Fibroblast of villous mesenchyme (primary cell): ENCODE measurements at places on chromosomes 6 and 20. TPM values are rescaled to one million over a fixed set of nuclear protein-coding genes. Genes with fewer than 3 reads are reported as not detected.

The SCUBE3 gene
- total RNA-seq, result 10.0 and 26.8 TPM in 2 replicates

The TAAR9 gene
- total RNA-seq, result not detected in 2 replicates

The PLAGL1 gene
- total RNA-seq, result 12.1 and 13.5 TPM in 2 replicates

The SS18L1 gene
- total RNA-seq, result 14.2 and 14.8 TPM in 2 replicates

The ZNF334 gene
- 1.9 and 2.6 TPM in 2 replicates for total RNA-seq

The MATN4 gene
- not detected in 2 replicates for total RNA-seq

The SAMD3 gene
- total RNA-seq, result 3.0 and 5.5 TPM in 2 replicates

The NRSN2 gene
- 53.5 and 73.1 TPM in 2 replicates for total RNA-seq

The CABLES2 gene
- 1.7 and 1.9 TPM in 2 replicates for total RNA-seq

The PDE10A gene
- 5.6 and 9.0 TPM in 2 replicates for total RNA-seq

The TFEB gene
- 3.0 and 5.2 TPM in 2 replicates for total RNA-seq

The BFSP1 gene
- 2.9 and 4.7 TPM in 2 replicates for total RNA-seq

The CAP2 gene
- total RNA-seq, result 22.2 and 49.7 TPM in 2 replicates

The RIMS4 gene
- under 0.01 TPM in 1 of 2 replicates, not detected in the other for total RNA-seq

The CRISP2 gene
- not detected in 2 replicates for total RNA-seq

The GTSF1L gene
- not detected in 2 replicates for total RNA-seq

The CGA gene
- 0.32 TPM in 1 of 2 replicates, not detected in the other for total RNA-seq

The SCRT2 gene
- not detected in 2 replicates for total RNA-seq

The PYGB gene
- total RNA-seq, result 110 and 151 TPM in 2 replicates

The RIPOR3 gene
- 28.1 and 29.3 TPM in 2 replicates for total RNA-seq

The RAMACL gene
- total RNA-seq, result 0.43 and 0.97 TPM in 2 replicates

The HSPA1L gene
- total RNA-seq, result 0.86 and 0.97 TPM in 2 replicates

The DPPA5 gene
- total RNA-seq, result not detected in 2 replicates

The VSX1 gene
- not detected in 2 replicates for total RNA-seq

The REM1 gene
- total RNA-seq, result not detected in 2 replicates

The FBXL4 gene
- 10.6 and 19.0 TPM in 2 replicates for total RNA-seq

The LAMA4 gene
- 197 and 481 TPM in 2 replicates for total RNA-seq

The KIAA1755 gene
- 0.64 and 1.3 TPM in 2 replicates for total RNA-seq

The ZNF165 gene
- total RNA-seq, result 0.32 and 0.86 TPM in 2 replicates

The HBS1L gene
- total RNA-seq, result 76.7 and 114 TPM in 2 replicates

The SDC4 gene
- 129 and 178 TPM in 2 replicates for total RNA-seq

The SLC22A1 gene
- total RNA-seq, result 0.32 and 0.86 TPM in 2 replicates

The CST4 gene
- 0.32 TPM in 1 of 2 replicates, not detected in the other for total RNA-seq

The KHDC1L gene
- total RNA-seq, result 0.43 TPM in 1 of 2 replicates, not detected in the other

The FLRT3 gene
- 2.2 and 2.6 TPM in 2 replicates for total RNA-seq
